Foreskin melanocyte (primary cell): ENCODE measurements at places on chromosomes 1 and 21.

DNA sequence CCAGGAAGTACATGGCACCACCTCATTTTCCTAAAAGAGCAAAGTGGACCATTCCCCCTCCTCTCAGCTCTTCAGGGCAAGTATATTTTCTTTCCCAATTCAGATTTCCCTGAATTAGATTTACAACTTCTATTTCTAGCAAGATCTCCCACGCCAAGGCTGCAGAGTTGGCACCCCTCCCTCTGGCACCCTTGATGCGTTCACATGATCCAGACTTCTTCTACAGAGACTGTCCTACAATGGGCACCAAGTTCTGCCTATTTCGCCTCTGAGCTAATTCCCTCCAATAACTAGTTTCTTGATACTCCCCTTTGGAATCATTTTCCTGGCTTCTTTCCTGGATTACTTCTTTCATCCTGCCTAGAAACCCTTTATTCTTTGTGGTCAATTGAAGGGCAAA lies 122.0 kb downstream of the CDC7 start:
- peak; percentile 85 for DNase-seq

GRCh38 chr1:110282395-110282794 lies 56.8 kb upstream of the RBM15 start:
- no peak for DNase-seq

DNA sequence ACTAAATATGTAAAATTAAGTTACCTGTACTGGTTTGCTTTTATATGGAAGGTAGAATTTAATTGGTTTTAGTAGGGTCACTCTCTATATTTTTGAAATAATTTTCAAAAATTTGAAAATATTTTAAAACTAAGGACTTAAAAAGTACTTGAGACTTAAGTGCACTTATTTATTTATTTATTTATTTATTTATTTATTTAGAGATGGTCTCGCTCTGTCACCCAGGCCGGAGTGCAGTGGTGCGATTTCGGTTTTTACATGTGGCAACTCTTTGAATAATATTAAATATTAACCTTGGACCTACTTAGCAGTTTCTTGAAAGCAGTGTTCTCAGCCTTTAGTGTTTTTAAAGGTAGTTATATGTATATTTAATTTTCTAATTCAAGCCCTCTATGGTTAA lies 36.4 kb downstream of the TMED5 start:
- no peak for DNase-seq

GRCh38 chr1:33692206-33693188 lies 171.4 kb upstream of the HMGB4 start:
- no peak for DNase-seq
